ENCODE measurements at places on chromosomes 1 and 21.

- no peak for DNase-seq
These were observed 6.2 kb downstream of the TFF2 start for GRCh38 chr21:42344631-42345030.

DNA sequence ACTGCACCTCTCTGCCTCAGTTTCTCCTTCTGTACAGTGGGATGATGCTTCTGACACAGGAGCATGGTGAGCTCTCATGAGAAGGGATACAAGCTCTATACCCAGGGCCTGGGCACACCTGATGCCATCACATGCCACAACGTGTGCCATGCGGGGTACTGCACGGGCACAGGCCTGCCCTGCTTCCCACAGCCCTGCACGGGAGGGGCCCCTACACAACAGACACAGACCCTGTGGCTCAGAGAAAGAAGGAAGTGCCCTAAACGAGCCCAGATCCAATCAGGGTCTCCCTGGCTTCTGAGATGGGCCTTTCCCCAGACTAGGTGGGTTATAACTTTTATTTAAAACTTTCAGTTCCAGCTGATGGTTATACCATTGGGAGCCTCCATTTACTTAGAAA is 24.6 kb downstream of the C2CD2 start:
- DNase-seq: no peak

DNA sequence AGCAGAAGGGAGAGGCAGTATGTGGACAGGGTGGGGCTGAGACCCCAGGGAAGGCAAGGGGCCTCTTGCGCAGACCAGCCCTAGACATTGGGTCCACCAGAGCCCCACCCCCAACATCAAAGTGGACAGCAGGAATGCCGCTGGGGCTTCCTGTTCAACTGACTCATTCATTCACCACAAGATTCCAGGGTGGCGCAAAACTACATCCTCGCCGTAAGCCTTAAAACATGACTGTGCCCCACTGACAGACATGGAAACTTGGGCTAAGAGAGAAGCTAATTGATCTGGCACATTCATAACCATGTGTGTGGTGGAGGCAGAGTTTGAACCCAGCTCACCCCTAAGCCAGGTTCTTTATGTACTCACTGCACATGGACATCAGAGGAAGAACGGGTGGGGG is 14.0 kb downstream of the COL16A1 start:
- no peak for DNase-seq

- DNase-seq: no peak
These were observed 94.6 kb downstream of the SETD4 start for GRCh38 chr21:35965699-35966098.

GRCh38 chr1:231065510-231066241 is 25.6 kb upstream of the FAM89A start:
- DNase-seq: no peak

DNA sequence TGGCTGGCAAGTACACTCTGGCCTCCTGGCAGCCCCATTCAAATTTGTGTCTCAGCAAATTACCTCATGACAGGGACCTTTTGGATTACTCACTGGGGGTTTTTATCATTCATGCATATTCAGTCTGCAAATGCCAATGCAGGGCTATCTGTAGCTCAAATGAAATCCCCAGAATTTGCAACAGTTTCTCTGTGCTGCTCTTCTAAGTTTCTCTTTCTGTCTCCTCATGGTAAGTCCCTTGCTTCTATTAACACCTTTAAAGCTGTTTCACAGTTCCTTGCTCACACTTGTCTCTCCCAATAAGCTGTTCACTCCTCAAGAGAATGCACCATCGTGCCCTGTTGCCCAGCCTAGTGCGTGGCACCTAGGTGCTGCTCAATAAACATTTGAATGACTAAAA is 3.3 kb upstream of the FAM78B start:
- no peak for DNase-seq
